GF-D8 (cell line): ENCODE measurements at places on chromosomes 6 and 20.

GRCh38 chr20:17971300-17972013, 2.6 kb downstream of the MGME1 start:
- DNase-seq = no peak

GRCh38 chr6:52155791-52156576, 30.2 kb upstream of the IL17A start:
- no peak for DNase-seq

GRCh38 chr6:168601111-168601510, 160.1 kb downstream of the SMOC2 start:
- DNase-seq = no peak

DNA sequence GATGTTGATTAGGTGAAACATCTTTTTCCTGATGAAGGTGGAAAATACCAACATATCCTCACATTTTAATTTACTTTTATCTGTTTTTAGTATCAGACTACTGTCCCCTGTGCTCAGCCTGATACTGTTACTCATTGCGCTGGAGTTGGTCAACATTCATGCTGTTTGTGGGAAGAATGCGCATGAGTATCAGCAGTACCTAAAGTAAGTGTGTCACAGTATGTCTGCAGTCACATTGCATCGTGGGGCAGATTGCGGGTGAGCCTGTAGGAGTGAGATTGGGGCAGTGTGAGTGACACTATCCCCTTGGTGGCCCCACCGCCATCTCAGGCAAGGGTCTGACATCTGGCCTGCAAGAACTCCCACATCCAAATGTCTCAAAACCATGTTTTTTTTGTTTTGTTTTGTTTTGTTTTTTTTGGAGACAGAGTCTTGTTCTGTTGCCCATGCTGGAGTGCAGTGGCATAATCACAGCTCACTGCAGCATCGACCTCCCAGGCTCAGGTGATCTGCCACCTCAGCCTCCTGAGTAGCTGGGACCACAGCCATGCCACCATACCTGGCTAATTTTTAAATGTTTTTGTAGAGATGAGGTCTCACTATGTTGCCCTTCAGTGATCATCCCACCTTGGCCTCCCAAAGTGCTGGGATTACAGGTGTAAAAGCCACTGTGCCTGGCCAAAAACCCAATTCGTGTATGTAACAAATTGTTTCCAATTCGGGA, 27.8 kb downstream of the ERMARD start:
- no peak for DNase-seq

DNA sequence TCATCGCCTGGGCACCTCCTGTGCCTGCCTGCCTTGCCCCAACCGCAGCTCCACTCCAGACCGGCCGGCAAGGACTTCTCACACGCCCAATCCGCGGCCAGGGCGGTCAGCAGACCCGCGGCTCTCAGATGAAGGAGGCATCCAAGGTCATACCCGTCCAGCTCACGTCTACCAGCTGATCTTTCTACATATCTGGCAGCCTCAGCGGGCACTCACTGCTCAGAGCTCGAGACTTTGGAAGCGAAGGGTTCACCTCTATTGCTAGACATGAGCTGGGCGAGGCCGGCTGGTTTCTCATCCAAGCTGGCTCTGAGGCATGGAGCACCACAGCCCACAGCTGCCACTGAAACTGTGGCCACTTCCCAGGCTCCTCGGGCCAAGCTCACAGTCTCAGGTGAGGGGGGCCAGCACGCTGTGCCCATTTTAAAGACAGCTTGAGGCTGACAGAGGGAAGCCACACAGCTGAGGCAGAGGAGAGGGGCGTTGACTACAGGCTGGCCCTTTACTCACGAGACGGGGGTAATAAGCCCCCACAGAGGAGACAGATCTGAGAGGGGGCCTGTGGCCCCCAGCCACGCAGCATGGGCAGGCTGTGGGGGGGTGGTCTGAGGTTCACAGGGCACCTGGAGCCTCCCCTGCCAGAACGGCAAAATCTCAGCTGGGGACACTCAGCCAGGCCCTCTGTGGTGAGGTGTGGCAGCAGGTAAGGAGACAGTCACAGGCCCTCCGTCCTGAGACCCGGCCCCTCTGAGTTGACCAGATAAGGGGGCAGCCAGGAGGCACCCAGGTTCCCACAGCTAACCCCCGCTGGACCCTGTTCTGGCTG, 2.0 kb downstream of the LAMA5 start:
- no peak for DNase-seq

GRCh38 chr6:125082908-125083683, 70.5 kb upstream of the TPD52L1 start:
- no peak for DNase-seq

DNA sequence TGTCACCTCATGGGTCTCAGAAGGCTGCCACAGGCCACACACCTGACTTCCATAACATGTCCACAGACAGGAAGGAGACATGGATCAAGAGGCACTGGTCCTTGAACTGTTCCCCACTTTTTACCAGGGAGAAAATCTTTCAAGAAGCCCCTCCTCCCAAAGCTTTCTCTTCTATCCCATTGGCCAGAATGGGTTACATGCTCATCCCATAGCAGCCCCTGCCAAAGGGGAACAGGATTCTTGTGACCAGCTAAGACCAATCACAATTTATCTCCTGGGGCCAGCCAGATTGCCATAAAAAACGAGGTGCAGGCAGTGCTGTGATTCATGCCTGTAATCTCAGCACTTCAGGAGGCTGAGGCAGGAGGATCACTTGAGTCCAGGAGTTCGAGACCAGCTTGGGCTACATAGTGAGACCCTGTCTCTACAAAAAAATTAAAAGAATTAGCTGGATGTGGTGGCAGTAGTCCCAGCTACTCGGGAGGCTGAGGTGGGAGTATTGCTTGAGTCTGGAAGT, 59.4 kb downstream of the TMEM242 start:
- DNase-seq = no peak

GRCh38 chr6:24052590-24052961, 73.4 kb upstream of the NRSN1 start:
- no peak for DNase-seq
